Activated CD4-positive, alpha-beta T cell treated with anti-CD3 and anti-CD28 coated beads, Interleukin-2, amount 10 ng/mL, durations not matched to agents 7 days and 5 days (primary cell): ENCODE measurements at places on chromosomes 6 and 20. TPM values are rescaled to one million over a fixed set of nuclear protein-coding genes. Genes with fewer than 3 reads are reported as not detected.
A peak's percentile ranks its signal among the peaks of the same experiment; 100 is the strongest.

GRCh38 chr6:124791156-124791555, 171.1 kb upstream of the RNF217 start:
- H3K4me1 ChIP-seq: no peaks in the 10 kb centered on the region
- no peaks in the 10 kb centered on the region for H3K36me3 ChIP-seq
- no peak overlapping the region for H3K27ac ChIP-seq
- no peak overlapping the region for H3K4me3 ChIP-seq
- DNase-seq: no peak

Gene RAB32
- not detected for total RNA-seq

GRCh38 chr6:71040043-71040442, 83.2 kb upstream of the B3GAT2 start:
- DNase-seq: no peak
- H3K4me3 ChIP-seq: no peak overlapping the region
- H3K27ac ChIP-seq: no peak overlapping the region
- no peaks in the 10 kb centered on the region for H3K27me3 ChIP-seq
- H3K4me1 ChIP-seq: no peaks in the 10 kb centered on the region

DNA sequence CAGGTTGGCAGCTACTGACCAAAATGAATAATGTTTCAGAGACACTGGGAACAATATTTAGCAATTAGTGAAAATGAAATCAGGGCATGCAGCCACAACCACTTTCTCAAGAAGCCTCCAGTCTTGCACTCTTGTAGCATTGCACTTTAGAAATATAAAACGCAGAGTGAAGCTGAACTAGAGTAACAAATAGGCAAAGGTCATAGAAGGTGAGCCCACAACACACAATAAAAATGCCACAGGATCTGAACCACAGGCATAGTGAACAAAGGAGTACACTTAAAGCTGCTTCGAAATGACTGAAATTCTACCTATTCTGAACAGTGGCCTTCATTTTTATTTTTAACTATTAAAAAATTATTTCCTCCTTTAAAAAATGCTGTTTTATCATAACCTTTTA, 25.0 kb downstream of the DDO start:
- no peak overlapping the region for H3K4me3 ChIP-seq
- H3K4me1 ChIP-seq: peaks cover 21% of the 10 kb centered on the region
- peak overlapping the region; percentile 16 for H3K27ac ChIP-seq
- H3K27me3 ChIP-seq: no peaks in the 10 kb centered on the region
- DNase-seq: no peak

Gene SPTLC3
- 1.1 TPM for total RNA-seq

GRCh38 chr6:137283940-137284810, 65.0 kb upstream of the IFNGR1 start:
- DNase-seq: no peak
- H3K4me3 ChIP-seq: no peak overlapping the region
- H3K27ac ChIP-seq: no peak overlapping the region
- H3K27me3 ChIP-seq: peaks cover 13% of the 10 kb centered on the region

DNA sequence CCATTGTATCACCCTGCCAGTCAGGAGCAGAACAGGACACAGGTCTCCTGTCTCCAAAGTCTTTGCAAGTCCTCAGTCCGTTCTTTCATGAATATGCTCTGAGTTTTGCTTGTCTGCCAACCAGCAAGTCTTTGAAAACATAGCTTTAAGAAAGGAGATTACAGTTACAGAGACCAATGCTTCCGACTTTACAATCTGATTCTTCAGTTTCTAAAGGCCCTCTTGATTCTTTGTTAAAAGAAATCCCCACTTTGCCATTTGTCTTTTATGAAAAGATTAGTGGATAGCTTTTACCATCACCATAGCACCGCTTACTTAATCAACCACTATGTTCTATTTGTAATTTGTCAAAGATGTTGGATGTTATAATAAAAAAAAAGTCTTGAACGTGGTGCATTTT, 562.8 kb upstream of the BTBD3 start:
- H3K4me3 ChIP-seq: no peak overlapping the region
- H3K27ac ChIP-seq: no peak overlapping the region
- H3K36me3 ChIP-seq: no peaks in the 10 kb centered on the region
- no peaks in the 10 kb centered on the region for H3K27me3 ChIP-seq
- H3K4me1 ChIP-seq: no peaks in the 10 kb centered on the region

Gene ERMARD
- total RNA-seq: 28.1 TPM

Gene PBOV1
- total RNA-seq: not detected

- no peaks in the 10 kb centered on the region for H3K4me1 ChIP-seq
- no peak overlapping the region for H3K4me3 ChIP-seq
- H3K27me3 ChIP-seq: no peaks in the 10 kb centered on the region
- H3K36me3 ChIP-seq: peaks cover 7% of the 10 kb centered on the region
- no peak for DNase-seq
- no peak overlapping the region for H3K27ac ChIP-seq
Observed at GRCh38 chr6:38337819-38338465, 301.8 kb downstream of the BTBD9 start.

GRCh38 chr6:22318404-22318803, 21.6 kb upstream of the PRL start:
- H3K4me1 ChIP-seq: no peaks in the 10 kb centered on the region
- no peak overlapping the region for H3K4me3 ChIP-seq
- no peak for DNase-seq
- H3K27ac ChIP-seq: no peak overlapping the region
- peaks cover 2% of the 10 kb centered on the region for H3K27me3 ChIP-seq

DNA sequence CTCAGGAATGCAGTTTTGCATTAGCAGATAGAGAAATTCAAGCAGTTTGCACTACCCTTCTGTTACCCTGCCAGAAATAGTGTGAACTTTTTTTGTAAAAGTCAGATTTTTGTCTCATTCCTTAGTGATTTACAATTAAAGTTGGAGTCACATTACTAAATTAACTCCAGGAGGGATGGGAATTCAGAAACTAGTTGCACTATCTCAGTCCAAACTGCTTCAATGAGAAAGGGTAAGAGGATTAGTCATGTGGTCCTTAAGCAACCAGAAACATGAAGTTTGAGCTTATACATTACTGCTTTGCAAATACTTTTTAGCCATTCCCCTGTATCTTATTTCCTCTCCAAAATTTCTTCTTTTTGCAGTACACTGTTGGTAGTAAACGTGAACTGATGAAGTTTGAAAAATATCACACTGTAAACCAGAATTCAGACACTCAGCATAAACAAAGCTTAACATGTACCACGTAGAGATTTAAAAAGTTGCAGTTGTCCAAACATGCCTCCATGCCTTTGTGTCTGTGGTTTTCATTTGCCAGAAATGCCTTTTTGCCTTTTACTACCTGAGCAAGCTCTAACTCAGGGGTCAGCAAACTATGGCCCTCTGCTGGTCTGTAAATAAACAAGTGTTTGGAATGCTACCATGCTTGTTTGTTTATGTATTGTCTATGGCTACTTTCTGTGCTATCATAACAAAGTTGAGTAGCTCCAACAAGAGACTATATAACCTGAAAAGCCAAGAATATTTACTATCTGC, 49.7 kb downstream of the TP53INP2 start:
- no peaks in the 10 kb centered on the region for H3K4me1 ChIP-seq
- no peaks in the 10 kb centered on the region for H3K27me3 ChIP-seq
- no peak overlapping the region for H3K27ac ChIP-seq
- H3K4me3 ChIP-seq: no peak overlapping the region

Gene ZBP1
- 28.3 TPM for total RNA-seq

- DNase-seq: peak; percentile 74
- no peak overlapping the region for H3K27ac ChIP-seq
- peaks cover 3% of the 10 kb centered on the region for H3K27me3 ChIP-seq
- H3K4me1 ChIP-seq: no peaks in the 10 kb centered on the region
Observed at GRCh38 chr6:87436435-87436834, 28.7 kb downstream of the CFAP206 start.

DNA sequence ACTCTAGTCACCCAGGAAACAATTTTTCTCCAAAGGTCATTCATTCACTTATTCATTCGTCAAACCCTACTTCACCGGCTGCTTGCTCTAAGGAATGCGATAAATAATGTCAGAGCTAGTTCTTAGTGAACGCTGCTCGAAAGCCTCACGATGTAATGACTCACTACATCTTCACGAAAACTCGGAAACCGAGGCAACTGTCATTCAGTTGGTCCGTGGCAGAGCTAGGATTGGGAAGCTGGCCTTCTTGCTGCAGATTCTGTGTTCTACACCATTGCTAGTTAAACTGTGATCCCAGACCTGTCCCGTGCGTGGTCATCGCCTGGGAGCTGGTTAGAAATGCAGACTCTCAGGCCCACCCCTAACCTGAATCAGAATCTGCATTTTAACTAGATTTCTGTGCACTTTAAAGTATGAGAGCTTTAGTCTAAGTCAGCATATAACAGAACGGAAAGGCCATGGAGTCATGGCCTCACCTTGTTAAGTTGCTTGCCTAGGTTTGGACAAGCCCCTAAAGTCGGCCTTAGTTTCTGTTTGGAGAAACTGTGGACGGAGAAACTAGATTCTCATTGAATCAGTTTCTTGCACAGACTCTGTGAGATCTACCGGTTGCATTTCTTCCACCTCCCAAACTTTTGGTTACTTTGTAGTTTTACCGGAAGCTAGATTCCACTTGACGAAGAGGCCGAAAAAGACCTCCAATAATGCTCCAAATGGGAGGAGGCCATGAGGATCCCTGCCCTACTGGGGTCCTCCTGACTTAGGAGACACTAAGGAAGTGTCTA, 651 bp upstream of the CCND3 start:
- H3K4me3 ChIP-seq: peak overlapping the region; percentile 81
- H3K27ac ChIP-seq: peak overlapping the region; percentile 87
- DNase-seq: no peak
- peaks cover 44% of the 10 kb centered on the region for H3K4me1 ChIP-seq
- H3K27me3 ChIP-seq: no peaks in the 10 kb centered on the region
- H3K36me3 ChIP-seq: peaks cover 40% of the 10 kb centered on the region

Gene ADGRB3
- not detected for total RNA-seq

DNA sequence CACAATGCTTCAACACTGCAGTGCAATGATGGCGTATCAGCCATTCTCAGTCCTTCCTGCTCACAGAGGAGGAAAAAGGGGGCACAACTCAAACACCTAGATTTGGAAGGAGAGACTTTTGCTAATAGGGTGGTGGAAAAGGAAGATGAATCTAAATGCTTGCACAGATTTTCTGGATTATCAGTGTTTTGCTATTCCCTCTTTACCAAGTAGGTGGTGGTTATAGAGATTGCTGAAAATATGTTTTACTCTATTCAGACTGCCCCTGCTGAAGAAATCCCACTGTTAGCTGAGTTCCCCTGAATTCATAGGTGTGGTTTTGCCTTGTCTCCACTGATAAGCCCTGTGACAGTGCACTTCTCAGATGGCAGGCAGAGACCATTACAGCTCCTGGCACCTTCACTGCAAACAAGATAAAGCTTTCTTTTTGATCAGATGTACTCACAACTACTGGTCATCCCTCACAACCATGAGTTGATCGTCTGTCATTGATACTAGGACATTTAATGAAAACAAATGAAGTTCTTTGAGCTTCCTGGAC, 311.4 kb downstream of the KIF16B start:
- H3K4me1 ChIP-seq: no peaks in the 10 kb centered on the region
- H3K27me3 ChIP-seq: no peaks in the 10 kb centered on the region
- H3K4me3 ChIP-seq: no peak overlapping the region
- no peaks in the 10 kb centered on the region for H3K36me3 ChIP-seq

Gene FAM83D
- 22.6 TPM for total RNA-seq

Gene SCRT2
- not detected for total RNA-seq

DNA sequence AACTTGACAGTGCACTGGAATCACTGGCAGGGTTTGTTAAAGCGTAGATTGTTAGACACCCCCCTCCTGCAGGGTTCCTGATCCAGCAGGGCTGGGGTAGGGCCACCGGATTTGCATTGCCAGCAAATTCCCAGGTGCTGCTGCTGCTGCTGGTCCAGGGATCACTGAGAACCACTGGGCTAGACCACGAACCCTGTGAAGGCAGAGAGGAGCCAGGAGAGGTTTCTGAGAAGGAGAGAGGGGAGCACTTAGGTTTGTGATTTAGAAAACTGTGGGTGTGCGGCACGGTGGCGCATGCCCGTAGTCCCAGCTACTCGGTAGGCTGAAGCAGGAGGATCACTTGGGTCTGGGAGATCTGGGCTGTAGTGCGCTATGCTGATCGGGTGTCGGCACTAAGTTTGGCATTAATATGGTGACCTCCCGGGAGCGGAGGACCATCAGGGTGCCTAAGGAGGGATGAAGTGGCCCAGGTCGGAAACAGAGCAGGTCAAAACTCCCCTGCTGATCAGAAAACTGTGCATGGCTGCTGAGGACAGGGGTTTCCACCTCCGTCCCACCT, 53.6 kb upstream of the FAM83D start:
- peak overlapping the region; percentile 59 for H3K4me3 ChIP-seq
- peak overlapping the region; percentile 90 for H3K27ac ChIP-seq
- peaks cover 85% of the 10 kb centered on the region for H3K4me1 ChIP-seq

- H3K4me3 ChIP-seq: no peak overlapping the region
- H3K27me3 ChIP-seq: peaks cover 6% of the 10 kb centered on the region
- no peak for DNase-seq
Observed at GRCh38 chr20:60115451-60115850, 157.2 kb downstream of the CDH26 start.
